Dorsolateral prefrontal cortex (tissue), 122 donors: ENCODE measurements at places on chromosomes 12 and 14.

DNA sequence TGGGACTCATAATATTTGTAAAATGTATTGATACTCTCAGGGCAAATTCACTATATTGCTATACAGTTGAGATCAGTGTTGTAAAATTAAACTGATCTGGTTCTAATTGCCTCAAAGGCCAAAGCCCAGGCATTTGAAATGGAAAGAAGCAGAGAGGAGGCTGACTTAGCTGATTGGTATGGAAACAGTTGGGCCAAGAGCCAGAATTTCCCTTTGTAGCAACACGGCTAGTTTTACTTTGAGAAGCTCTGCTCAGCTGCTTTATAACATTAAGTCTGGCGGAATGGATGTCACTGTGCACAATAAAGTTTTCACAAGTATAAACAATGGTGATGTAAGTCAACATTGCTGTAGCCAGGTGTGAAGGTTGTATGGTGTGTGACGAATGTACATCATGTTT lies 186.4 kb downstream of the MSRB3 start:
- DNase-seq = no peak

DNA sequence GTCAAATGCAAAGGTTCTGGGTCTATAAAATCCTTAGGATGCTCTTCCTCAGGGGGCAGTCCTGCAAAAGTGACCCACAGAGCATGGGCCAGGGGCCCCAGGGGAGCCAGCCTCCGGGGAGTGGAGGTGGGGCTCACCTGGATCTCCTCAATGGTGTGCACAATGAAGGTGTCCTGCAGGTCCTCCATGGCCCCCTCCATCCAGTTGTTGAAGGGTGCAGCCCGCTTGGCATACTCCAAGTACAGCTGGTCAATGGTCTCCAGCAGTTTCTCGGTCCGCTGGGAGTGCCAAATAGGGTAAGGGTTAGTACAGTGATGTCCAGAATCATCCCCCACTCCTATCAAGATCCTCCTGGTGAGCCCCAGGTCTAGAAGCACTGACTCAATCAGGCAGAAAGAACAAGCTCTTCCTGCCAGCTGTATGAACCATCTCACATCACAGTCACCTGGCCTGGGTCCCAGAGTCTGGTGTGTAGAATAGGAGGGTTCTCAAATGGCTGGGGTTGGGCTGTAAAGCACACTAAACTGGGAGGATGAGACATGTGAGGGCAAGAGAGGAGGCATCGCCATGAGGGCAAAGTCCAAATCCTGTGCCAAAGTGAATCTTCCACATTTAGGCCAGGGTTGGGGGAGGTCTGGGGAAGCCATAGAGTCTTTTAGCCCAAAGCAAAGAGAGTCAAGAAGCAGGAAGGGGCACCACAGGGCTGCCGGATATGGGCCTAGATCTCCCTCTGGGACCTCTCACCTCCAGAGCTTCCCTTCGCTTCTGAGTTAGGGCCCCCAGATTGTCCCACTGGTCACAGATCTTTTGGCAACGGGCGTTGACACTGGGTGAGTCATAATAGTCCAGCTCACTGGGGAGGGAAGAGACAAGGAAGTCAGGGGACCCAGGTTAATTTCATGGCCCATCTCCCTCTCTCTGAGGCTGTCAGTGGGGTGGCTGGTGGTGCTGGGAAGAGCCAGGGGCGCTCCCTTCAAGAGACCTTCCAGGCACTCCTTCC lies 91.5 kb upstream of the ZFP36L1 start:
- DNase-seq = peak; percentile 81

- DNase-seq = no peak
Observed at GRCh38 chr14:39446131-39446744, 14.0 kb upstream of the FBXO33 start.

DNA sequence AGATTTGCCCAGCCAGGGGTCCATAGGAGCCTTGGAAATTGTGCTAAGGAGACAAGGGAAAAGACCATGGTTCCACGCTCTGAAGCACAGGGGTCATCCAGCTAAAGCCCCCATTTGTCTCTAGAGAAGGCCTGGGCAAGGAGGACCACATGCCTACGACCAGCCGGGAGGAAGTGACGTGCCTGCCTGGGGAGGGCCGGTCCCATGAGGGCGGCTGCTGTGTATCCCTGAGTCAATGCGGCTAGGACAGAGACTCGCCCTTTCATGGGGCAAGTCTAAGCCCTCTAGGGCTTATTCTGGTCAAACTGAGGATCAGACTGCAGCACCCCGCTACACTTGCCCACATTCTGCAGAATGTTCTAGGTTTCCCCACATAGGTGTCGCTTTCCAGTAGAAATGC lies 20.6 kb upstream of the RIN3 start:
- DNase-seq = no peak

DNA sequence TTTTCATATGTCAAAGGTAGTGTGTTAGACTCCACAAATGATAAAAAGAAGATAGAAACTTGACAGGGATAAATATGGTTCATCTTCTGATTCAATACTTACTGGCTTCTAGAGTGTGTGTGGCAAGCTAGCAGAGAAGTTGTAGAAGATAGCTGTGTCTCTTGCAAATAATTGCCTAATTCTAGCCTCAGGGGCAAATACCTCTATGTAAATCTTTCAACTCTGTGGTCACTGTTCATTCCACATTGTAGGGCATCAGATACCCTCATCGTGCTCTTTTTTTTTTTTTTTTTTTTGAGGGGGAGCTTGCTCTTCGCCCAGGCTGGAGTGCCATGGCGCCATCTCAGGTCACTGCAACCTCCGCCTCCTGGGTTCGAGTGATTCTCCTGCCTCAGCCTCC lies 1.7 kb downstream of the OLR1 start:
- no peak for DNase-seq

DNA sequence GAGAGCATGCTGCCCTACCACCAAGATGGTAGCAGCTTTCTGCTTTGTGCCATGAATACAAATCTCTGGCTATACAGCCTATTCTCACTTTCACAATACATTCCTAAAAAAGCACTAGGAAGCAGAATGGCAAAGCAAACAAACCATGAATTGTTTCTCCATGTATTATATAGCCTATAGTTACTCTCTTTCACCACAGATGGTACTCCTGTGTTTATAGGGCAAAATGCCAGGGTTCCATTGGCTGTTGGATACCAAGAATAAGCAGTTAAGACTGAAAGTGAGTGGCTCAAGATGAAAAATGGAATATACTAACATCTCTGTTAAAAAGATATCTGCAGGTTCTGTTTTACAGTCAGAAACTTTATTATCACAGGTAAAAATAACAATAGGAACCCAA lies 11.1 kb downstream of the ARF3 start:
- no peak for DNase-seq

DNA sequence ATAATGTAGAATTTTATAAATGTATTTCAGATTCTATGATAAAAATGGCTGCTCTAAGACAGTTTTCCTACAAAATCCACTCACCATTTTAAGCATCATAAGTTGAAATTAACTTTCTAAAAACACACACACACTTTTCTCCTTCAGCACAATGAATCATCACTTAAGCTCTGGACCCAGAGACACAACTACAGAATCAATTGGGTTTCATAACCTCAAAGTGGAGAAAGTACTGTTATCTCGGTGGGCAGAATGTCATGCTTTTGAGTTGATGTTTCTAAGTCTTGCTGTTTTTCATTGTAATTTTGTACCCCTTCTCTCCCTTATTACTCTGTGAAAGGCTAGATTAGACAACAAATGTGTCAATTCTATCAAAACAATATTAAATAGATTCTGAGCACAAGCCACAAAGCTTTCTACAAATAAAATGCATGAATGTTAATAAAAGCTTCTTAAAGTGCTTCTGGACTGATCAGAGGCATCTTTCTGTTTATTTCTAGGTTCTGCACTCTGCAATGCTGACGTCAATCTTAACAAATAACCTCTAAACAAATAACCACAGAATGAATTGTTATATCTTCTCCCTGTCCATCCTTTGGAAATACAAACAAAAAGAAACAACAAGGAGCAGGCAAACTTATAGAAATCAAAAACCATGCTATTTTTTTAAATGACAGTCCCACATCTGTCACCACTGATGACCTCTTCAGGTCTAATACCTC lies 8.2 kb downstream of the IPO8 start:
- no peak for DNase-seq

DNA sequence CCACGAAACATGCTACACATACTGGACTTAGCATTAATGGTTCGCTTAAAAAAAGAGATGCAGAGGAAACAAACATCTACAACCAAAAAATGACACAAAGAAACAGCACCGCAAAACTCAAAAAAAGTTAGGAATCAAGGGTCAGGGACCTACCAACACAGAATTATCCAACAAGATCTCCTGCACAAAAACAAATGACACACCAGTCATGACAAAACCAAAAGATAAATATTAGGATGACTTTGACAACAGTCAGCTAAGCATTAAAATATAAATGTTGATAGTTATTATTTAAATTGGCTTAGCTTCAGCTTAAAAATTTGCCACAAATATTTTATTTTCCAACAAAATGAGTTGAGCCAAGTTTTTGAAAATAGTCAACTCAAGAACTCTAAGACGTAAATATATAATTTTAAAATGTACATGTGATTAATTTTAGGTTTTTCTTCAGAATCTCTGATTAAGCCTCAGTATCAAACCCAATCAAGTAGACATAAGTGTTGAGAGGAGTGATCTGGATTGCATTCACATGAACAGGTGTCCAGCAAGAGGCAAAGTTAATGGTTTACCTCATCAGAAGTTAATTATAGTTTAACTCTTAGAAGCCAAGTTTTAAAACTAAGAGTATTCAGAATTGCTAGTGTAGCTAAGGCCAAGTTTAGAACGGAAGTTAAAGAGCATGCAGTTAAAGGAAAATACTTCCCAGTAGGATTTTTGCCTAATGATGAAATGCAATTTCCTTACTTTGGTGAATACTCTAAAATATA lies 79.9 kb downstream of the HEATR5A start:
- DNase-seq = no peak
